Fibroblast of the aortic adventitia (primary cell): ENCODE measurements at places on chromosomes 2 and 18. TPM values are rescaled to one million over a fixed set of nuclear protein-coding genes. Genes with fewer than 3 reads are reported as not detected.

Gene C18orf32
- 8.2 and 33.2 TPM in 2 replicates for total RNA-seq

Gene RESP18
- not detected in 2 replicates for total RNA-seq

Gene SIX3
- not detected in 2 replicates for total RNA-seq

Gene MTLN
- total RNA-seq = 38.6 and 51.1 TPM in 2 replicates

Gene TMEM17
- total RNA-seq = 0.90 and 4.4 TPM in 2 replicates
